Thymus (tissue), 14 donors: ENCODE measurements at places on chromosomes 11 and 22. TPM values are rescaled to one million over a fixed set of nuclear protein-coding genes. Genes with fewer than 3 reads are reported as not detected.
A peak's percentile ranks its signal among the peaks of the same experiment; 100 is the strongest.

- H3K36me3 ChIP-seq, result no peaks in the 10 kb centered on the region
- no peak overlapping the region for H3K27ac ChIP-seq
- no peaks in the 10 kb centered on the region for H3K27me3 ChIP-seq
- no peak for DNase-seq
- peaks cover 2% of the 10 kb centered on the region for H3K4me1 ChIP-seq
Observed at GRCh38 chr11:78163828-78164227, 24.4 kb upstream of the ALG8 start.

GRCh38 chr22:45051946-45052345 lies 42.1 kb upstream of the PHF21B start:
- H3K27ac ChIP-seq, result no peak overlapping the region
- peaks cover 14% of the 10 kb centered on the region for H3K27me3 ChIP-seq
- H3K4me3 ChIP-seq, result no peak overlapping the region
- no peaks in the 10 kb centered on the region for H3K36me3 ChIP-seq
- no peaks in the 10 kb centered on the region for H3K4me1 ChIP-seq

DNA sequence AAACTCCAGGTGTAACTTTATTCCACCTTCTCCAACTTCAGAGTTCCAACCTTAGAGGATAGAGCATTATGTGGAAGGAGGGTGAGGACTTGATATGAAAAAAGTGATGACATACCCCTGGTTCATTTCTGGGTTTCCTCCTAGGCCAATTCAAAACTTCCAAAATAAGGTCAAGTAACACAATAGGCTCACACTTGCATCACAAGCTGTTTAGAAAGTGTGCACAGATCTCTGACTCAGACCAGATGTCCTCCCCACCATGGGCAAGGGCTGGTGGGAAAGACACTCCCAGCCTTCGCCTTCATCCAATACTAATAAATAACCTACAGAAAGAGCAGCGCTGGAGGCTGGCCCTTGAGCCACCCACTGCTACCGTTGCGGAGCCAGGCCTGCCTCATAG lies 5.8 kb upstream of the BUD13 start:
- H3K36me3 ChIP-seq, result peaks cover 58% of the 10 kb centered on the region
- peaks cover 8% of the 10 kb centered on the region for H3K4me1 ChIP-seq
- H3K4me3 ChIP-seq, result no peak overlapping the region
- DNase-seq, result no peak
- H3K27me3 ChIP-seq, result no peaks in the 10 kb centered on the region
- no peak overlapping the region for H3K27ac ChIP-seq

DNA sequence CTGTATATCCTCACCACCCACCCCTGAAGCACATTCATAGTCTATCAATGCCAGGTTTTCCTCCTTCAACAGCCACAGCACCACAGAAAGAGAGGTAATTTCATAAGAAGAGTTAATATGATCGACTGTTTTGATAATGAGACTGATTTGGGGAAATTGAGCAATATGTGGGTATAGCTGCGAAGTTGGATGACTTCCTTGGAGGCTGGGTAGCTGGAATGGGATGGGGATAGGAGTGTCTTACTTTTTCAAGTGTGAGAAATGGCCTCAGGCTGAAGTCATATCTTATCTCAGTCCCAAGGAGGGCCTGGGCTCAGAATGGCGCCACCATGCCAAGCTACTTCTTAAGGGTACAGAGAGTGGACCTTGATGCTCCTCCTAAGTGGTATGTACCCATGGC lies 187.6 kb upstream of the CCDC90B start:
- no peaks in the 10 kb centered on the region for H3K4me1 ChIP-seq
- no peak overlapping the region for H3K27ac ChIP-seq
- no peaks in the 10 kb centered on the region for H3K27me3 ChIP-seq
- DNase-seq, result no peak
- H3K36me3 ChIP-seq, result no peaks in the 10 kb centered on the region
- H3K4me3 ChIP-seq, result no peak overlapping the region

DNA sequence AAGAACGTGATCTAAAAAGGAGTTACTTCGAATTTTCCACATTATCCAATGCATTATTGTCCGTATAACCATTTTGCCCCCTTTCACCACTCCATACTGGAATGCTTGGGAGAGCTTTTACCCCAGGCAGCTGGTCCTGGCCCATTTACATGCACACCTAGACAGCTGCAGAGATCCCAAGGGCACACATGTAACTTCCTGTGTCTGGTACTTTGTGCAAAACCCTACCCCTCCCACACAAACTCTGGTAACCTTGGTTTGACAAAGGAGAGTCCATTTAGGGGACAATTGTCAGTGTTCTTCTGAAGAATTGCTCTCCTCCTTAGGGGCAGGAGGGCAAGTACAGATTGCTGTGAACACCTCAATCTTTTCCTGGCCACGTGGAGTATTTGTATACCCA lies 57.3 kb upstream of the SORL1 start:
- no peaks in the 10 kb centered on the region for H3K27me3 ChIP-seq
- no peak overlapping the region for H3K4me3 ChIP-seq
- no peak for DNase-seq
- H3K36me3 ChIP-seq, result no peaks in the 10 kb centered on the region
- peaks cover 7% of the 10 kb centered on the region for H3K4me1 ChIP-seq
- H3K27ac ChIP-seq, result no peak overlapping the region

DNA sequence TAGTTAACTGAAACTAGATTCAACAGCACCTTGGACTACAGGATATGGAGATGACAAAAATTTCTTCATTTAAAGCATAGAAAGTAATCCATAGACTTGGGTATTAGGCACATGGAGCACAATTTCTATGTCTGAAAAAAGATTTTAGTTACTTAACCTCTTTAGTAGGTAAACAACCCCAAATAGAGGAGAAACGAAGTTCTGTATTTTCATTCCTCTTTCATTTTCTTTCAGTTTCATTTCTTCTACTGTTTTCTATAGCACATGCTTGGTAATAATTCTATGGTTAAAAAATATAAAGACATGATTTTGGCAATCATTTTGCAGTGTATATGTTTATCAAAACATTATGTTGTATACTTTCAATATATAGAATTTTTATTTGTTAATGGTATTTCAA lies 99.5 kb downstream of the CASP12 start:
- no peaks in the 10 kb centered on the region for H3K27me3 ChIP-seq
- H3K4me3 ChIP-seq, result no peak overlapping the region
- H3K27ac ChIP-seq, result no peak overlapping the region
- no peak for DNase-seq

DNA sequence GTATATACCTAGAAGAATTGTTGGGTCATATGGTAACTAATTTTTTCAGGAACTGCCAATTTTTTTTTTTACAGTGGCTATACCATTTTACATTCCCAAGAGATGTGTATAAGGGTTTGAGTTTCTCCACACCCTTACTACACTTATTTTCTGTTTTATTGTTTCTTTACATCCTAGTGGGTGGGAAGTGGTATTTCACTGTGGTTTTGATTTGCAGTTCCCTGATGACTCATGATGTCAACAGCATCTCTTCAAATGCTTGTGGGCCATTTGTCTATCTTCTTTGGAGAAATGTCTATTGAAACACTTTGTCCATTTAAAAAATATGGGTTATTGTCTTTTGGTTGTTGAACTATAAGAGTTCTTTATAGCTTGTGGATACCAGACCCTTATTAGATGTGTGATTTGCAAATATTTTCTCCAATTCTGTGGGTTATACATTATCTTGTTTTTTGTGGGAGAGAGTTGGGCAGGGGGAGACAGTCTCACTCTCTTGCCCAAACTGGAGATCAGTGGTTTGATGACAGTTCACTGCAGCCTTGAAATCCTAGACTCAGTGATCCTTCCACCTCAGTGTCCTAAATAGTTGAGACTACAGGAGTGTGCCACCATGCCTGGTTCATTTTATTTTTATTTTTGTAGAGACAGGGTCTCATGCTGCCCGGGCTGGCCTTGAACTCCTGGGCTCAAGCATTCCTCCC lies 30.3 kb upstream of the PISD start:
- H3K4me1 ChIP-seq, result no peaks in the 10 kb centered on the region
- no peak for DNase-seq
- H3K36me3 ChIP-seq, result peaks cover 28% of the 10 kb centered on the region
- H3K4me3 ChIP-seq, result no peak overlapping the region
- no peaks in the 10 kb centered on the region for H3K27me3 ChIP-seq

Gene GNAZ
- 0.66 TPM for total RNA-seq

Gene CD3D
- 1,261 TPM for total RNA-seq

Gene CLDN5
- total RNA-seq, result 8.9 TPM

- H3K4me1 ChIP-seq, result no peaks in the 10 kb centered on the region
- DNase-seq, result no peak
- no peak within 1 kb of the TSS for H3K4me3 ChIP-seq
- H3K27me3 ChIP-seq, result peaks cover 4% of the 10 kb centered on the region
Observed at GRCh38 chr22:31122532-31123291, at the start of gene INPP5J. TSS of gene INPP5J (plus strand) at chr22:31122966. CDS start at chr22:31123015, 49 bp downstream.

DNA sequence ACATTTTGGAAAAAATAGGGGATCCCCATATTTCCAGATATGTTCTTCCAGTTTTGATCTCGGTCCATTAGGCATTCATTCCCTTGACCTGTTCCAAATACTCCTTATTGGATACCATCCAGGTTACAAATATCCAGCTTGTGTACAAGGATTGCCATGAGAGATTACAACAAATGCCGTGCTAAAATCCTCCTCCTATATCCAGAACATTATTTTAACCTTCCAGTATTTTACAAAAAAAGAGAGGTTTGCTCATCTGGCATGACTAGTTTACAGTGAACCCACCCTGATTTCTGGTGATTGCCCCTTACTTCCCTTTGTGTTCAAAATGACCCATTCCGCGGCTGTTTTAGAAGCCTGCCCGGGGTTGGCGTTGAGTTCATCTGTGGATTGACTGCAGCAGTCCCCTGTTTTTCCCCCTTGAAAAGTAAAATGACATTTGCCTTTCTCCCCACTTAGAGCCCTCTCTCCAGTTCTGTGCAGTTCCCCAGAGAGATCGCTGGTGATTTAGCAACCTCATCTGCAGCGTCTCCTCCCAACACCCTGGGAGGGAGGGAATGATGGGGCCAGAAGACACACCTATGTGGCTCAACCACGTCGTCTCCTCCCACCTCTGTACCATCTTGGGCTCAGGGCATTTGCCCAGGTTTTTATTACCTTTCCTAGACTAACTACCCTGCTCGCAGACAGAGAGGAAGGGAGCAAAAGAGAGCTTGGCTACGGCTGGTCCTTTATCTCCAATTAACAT lies 73.6 kb downstream of the DSCAML1 start:
- H3K27me3 ChIP-seq, result no peaks in the 10 kb centered on the region
- DNase-seq, result no peak
- H3K4me1 ChIP-seq, result no peaks in the 10 kb centered on the region
- H3K27ac ChIP-seq, result no peak overlapping the region

DNA sequence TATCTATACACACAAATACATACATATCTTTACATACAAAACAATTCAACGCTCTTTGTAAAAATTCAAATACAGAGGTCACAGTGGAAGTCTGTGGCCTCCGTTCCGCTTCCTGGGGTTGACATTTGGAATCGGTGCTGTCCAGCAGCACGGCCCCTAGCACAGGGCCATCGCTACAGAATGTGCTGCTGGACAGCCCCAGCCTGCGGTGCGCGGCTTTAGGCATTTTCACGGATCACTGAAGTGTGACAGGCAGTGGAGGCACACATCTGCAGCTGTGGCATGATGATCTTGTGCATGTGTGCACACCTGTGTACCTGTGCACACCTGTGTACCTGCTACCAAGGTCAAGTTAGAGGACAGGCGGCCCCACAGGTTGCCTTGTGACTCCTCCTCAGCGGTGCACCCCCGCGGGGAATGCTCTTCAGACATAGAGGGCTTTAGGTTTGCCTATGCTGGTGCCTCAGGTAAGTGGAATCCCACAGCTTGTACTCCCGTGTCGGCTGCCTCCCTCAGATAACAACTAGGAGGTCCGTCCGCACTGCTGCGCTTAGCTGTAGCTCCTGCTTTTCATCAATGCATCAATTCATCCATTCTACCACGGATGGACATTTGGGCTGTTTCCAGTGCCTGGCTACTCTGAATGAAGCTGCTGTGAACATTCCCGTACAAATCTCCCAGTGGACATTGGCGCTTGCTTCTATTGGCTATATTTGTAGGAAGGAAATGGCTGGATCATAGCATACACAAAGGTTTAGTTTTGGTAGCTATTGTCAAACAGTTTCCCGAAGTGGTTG lies 29.9 kb downstream of the GAL start:
- H3K4me3 ChIP-seq, result no peak overlapping the region
- H3K27me3 ChIP-seq, result no peaks in the 10 kb centered on the region
- H3K4me1 ChIP-seq, result no peaks in the 10 kb centered on the region
- H3K36me3 ChIP-seq, result no peaks in the 10 kb centered on the region
- H3K27ac ChIP-seq, result no peak overlapping the region

DNA sequence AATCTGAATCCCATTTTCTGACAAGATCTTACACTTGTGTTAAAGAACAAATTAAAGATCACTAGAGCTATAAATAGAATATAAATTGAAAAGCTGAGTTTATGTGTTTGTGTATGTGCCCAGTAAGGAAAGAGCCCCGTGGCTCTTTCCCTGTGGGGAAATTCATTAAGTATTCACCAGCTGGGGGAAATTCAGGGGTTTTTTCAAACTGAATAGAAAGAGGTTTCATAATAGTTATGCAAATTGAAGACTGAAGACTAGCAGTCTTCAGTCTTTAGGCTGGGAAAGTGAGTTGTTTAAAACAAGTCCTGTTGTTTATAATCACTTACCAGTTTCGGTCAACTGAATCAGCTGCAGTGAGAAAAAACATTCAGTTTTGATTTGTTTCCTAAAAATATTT lies 11.3 kb upstream of the MS4A7 start:
- no peaks in the 10 kb centered on the region for H3K4me1 ChIP-seq
- no peak for DNase-seq
- no peaks in the 10 kb centered on the region for H3K27me3 ChIP-seq
- H3K36me3 ChIP-seq, result no peaks in the 10 kb centered on the region

DNA sequence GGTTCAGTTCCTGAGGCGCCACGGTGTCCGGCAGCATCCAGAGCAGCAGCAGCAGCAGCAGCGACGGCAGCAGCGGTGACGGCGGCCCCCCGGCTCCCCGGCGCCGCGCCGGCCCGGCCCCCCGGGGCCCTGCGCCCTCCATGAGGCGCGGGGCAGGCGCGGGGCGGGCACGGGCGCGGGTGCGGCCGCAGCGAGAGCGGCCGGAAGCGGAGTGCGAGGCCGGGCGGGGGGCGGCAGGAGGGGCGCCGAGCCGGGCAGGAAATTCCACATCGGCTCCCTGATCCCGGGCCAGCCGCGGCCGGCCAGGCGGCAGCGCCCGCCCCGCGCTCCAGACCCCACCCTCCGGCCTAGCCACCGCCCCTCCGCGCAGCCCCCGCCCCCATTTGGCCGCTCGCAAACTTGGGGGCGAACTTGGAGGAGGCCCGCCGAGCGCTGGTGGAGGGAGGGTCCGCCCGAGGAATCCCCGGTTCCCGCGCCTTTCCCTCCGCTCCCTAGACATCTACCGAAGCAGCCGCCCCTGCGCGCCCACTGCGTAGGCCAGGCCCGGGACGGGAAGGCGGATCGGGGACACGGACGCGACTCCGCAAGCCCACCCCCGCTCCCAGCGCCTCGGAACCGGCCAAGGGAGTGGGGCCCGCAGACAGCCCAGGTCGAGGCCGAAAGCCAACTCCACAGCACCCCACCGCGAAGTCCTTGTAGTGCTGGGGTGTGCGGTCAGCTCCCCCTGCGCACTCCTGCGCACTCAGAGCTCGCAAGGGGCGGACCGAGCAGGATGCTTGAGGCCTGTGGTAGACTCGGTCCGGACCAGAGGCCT lies at the start of gene SCARF2:
TSS of gene SCARF2 (minus strand) at position 213 of the 814 bp plus-strand sequence. CDS start at position 142, 71 bp downstream.
- H3K27ac ChIP-seq, result no peak within 1 kb of the TSS
- H3K27me3 ChIP-seq, result peaks cover 46% of the 10 kb centered on the region
- no peaks in the 10 kb centered on the region for H3K36me3 ChIP-seq
- peak within 1 kb of the TSS; percentile 22 for H3K4me3 ChIP-seq

Gene BIK
- 6.8 TPM for total RNA-seq

Gene FREY1
- 0.52 TPM for total RNA-seq

- no peak for DNase-seq
- H3K4me1 ChIP-seq, result no peaks in the 10 kb centered on the region
- no peaks in the 10 kb centered on the region for H3K36me3 ChIP-seq
- H3K27me3 ChIP-seq, result peaks cover 43% of the 10 kb centered on the region
- no peak overlapping the region for H3K4me3 ChIP-seq
- no peak overlapping the region for H3K27ac ChIP-seq
Observed at GRCh38 chr22:38835888-38836301, 7.9 kb downstream of the NPTXR start.

Gene KRTAP5-10
- not detected for total RNA-seq

Gene YPEL4
- 0.94 TPM for total RNA-seq
